ENCODE measurements at places on chromosomes 4 and X. TPM values are rescaled to one million over a fixed set of nuclear protein-coding genes. Genes with fewer than 3 reads are reported as not detected.

The GLUD2 gene
- polyA plus RNA-seq: 0.27 TPM

The NUDT11 gene
- 1.5 TPM for polyA plus RNA-seq

The EPHA5 gene
- polyA plus RNA-seq: 0.07 TPM

The SNX25 gene
- polyA plus RNA-seq: 12.6 TPM
